Stimulated activated CD8-positive, alpha-beta memory T cell treated with anti-CD3 and anti-CD28 coated beads, Interleukin-15, amount 100 ng/mL, for 1 hour (primary cell): ENCODE measurements at places on chromosomes 16 and 17.
A peak's percentile ranks its signal among the peaks of the same experiment; 100 is the strongest.

GRCh38 chr17:55673743-55674506 is 48.7 kb downstream of the TMEM100 start:
- no peak for DNase-seq

DNA sequence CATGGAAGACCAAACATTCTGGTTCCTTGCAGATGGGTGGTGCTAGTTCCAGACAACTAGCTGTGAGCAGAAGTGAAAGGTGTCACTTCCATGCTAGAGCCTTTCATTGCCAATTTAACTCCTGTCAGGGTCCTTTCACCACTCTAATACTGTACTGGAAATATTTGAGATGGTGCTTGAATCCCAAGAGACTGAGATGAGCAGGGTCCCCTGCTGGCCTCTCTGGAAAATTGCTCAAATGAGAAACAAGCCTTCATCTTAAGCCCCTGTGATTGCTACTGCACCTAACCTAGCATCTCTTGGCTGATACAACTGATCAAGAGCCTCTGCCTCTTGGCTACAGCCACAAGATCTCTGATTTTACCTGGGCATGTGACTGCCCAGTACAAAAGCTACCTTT is 7.4 kb upstream of the VAC14 start:
- DNase-seq = no peak

GRCh38 chr16:11105038-11105903 is 150.7 kb downstream of the SOCS1 start:
- no peak for DNase-seq

DNA sequence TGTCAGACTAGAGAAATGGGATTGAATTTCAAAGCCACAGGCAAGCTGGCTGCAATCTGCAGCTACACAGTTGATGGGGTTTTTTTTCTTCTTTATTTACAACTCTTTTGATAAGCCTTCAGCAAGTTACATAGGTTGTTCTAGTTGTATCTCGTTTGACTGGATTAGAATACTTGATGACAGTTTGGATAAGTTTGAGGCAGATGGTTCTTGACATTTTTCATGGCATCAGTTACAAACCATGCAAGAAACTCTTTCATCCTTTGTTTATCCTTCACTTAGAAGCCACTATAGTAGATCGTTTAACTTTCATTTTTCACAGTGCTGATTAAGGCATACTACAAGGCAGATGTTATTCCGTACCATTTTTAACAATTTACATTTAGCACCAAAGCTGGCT is 238.9 kb downstream of the TOX3 start:
- DNase-seq = no peak

DNA sequence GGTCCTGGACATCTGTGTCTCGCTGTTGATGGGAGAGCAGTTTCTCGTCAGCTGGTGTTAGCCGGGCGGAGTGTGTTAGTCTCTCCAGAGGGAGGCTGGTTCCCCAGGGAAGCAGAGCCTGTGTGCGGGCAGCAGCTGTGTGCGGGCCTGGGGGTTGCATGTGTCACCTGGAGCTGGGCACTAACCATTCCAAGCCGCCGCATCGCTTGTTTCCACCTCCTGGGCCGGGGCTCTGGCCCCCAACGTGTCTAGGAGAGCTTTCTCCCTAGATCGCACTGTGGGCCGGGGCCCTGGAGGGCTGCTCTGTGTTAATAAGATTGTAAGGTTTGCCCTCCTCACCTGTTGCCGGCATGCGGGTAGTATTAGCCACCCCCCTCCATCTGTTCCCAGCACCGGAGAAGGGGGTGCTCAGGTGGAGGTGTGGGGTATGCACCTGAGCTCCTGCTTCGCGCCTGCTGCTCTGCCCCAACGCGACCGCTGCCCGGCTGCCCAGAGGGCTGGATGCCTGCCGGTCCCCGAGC is 17.9 kb downstream of the GAA start:
- no peak for DNase-seq

DNA sequence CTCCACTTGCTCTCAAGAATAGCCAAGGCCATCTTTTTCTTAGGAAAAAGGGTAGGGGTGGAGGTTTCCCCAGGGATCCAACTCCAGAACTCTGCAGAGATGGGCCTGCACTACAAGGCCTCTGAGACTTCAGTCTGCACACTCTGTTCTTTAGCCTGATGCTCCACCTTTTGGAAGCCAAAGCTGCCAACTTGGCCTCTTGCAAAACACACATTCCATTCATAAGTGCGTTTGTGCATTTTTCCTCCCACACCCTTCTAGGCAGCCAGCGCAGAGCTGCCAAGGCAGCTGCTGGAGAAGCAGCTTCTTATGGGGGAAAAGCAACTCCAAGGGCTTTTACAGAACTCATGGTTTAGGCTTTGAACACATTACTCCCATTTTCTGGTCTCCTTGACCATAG is 45.3 kb downstream of the REXO5 start:
- DNase-seq = no peak

- no peak for DNase-seq
These were observed 38.8 kb downstream of the EFCAB5 start for GRCh38 chr17:29980261-29980660.

DNA sequence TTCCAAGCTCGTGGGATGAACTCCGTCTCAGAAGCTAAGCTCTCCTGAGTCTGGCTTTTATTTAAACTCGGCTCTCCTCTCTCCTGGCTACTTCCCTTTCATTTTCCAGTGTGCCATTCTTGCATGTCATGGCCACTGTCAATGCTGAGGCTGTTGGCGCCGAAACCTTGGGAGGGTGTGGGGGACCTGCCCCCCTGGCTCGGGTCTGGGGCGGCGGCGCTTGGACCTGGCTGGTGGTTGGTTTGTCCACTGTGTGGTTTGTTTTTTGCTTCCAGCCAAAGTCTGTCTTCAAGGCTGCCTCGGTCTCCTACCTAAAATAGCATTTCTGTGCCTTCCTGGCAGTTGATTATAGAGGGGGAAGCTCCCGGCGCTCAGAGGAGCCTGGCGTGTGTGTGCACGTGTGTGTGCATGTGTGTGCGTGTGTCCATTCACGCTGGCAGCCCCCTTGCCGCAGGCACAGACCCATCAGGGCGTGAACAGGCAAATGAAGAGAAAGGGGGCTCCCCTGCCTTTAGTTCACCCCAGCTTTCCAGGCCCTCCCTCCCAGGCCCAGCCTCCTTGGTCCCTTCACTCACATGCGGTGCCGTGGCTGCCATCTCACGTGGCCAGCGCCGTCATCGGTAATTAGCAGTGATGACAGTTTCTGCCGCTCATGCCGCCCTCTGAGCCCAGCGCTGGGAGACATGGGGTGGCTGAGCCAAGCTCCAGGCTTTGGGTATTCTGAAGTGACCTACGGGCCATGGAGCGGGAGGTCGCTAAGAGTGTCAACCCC is 179.9 kb downstream of the SEC14L1 start:
- no peak for DNase-seq

DNA sequence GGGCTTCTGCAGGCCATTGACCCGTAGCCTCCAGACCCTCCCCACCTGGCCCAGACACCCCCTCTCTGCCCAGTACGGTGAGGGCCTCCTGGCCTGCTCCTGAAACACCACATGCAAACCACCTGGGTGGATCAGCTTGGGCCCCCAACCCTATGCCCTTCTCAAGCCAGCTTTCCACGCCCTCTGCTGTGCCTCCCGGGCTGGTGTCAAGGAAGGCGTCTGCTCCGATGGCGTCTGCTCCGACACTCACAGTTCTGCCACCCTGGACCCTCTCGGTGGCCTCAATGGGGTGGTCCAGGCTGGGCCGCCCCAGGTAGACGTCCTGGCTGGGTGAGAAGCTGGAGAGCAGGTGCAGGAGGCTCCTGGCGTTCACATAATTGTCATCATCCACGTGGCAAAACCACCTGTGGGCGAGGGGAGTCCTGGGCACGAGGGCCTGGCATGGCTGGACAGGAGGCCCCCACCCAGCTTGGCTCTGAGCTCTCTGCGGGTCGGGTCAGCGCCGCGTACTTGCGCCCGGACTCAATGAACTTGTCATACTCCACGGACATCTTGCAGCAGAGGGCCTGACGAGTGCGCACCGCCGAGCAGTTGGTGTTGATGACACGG is 1.4 kb downstream of the RFNG start:
- DNase-seq = no peak

DNA sequence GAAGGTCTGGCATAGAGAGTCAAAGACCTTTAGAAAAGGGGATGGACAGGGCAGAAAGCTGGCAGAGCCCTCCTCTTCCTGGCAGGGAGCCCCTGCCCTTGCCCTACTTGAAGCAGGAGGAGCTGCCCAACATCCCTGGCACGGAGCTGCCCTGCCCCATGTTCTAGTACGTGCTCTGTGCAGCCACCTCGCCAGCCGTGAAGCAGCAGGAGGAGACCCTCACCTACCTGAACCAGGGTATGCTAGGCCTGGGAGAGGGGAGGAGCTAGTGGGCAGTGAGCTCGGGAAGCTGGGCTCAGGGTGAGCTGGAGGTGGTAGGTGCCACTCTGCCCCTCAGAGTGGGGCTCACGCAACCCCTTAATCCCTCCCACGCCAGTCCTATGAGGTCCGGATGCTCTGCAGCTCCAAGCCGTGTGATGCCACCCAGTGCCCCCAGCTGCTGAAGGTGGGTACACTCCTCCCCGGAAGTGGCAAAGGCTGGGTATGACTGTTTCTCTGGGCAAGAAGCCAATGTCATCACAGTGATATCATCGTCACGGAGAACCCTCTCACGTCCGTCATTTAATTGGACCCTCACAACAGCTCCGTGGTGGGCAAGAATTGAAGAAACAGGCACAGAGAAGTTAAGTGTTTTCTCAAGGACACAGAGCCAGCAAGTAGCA is 12.7 kb upstream of the STAC2 start:
- DNase-seq = peak; percentile 55

DNA sequence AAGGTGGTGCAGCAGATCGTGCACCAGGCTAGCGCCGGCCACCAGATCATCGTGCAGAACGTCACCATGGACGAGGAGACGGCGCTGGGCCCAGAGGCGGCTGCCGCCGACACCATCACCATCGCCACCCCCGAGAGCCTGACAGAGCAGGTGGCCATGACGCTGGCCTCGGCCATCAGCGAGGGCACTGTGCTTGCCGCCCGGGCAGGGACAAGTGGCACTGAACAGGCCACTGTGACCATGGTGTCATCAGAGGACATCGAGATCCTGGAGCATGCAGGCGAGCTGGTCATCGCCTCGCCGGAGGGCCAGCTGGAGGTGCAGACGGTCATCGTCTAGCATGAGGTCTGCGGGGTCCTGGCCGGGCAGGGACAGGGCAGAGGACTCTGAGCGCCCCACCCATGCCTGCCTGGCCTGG is 1.0 kb upstream of the DNASE1L2 start:
- no peak for DNase-seq

DNA sequence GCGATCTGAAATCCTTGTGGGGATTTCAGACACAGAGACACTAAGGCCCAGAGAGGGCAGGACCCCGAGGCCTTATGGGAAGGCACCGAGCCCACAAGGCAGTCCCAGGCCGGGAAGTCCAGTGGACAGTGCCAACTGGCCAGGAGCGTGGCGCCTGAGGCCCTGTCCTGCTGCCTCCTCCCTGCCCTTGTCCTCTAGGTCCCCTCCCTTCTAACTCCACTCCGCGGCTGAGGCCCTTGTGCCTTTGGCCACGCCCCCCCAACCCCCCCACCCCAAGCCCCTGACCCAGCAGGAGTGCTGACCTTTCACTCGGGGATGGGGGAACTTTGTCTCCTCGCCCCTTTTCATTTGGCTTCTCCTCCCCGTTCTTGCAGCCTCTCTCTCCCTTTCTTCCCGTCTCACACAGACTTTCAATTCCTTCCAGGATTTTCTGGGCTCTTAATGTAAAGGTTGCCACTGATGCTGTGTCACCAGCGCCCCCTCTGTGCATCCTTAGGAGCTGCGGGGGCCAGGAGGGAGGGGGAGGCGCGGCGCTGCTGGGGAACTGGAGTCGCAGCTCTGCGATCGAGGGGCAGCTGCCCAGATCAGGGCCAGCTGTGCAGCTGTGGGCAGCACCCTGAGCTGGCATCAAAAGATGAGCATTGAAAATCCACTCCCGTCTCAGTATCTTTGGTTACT is 29.1 kb downstream of the CRHR1 start:
- no peak for DNase-seq

DNA sequence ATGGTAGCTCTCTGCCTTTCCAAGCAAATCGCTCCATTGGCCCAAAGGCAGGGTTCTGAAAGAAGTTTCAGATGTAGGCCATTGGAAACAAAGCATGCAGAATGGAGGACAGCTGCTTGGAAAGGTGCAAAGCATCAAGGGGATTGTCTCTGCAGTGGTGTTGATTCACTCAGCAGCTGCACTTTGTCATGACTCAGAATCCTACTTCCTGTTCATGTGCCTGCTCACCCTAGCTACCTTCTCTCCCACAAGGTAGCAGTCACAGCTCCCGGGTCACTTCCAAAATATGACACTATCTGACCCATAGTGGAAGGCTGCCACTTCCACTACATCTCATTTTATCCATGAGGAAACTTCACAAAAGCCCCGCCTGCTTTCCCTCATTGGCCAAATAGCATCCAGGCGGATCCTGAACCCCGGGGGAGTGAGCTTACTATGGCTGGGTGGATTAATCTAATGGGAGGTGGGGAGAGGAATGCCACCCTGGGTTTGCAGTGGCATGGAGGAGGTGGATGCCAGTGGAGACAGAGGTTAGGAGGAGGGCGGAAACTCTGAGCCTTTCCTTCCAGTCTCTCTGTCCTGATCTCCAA is 74.7 kb upstream of the NKD1 start:
- no peak for DNase-seq

DNA sequence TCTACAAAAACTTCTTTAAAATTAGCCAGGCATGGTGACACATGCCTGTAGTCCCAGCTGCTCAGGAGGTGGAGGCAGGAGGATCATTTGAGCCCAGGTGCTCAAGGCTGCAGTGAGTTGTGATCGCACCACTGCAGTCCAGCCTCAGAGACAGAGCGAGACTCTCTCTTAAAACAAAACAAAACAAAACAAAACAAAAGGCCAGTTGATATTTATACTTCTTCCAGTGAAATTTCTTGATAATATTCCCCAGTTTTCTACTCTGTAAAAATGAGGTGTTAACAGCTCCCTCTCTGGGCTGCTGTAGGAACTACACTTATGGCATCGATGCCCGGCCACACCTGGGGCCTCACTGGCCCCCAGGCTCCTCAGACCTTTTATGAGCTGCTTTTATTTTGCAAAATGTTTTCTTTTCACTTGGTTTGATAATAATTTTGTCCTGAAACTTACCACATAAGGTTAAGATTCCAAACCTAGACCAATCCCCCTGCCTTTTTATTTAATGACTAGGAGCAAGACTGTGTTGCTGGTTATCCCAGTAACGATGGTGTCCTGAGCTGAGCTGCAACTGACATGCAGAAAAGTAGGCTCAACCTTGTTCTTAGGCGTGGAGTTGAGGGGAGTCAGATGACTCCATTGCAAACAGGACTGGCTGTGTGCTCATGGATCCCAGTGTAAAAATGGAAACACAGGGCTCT is 17.6 kb downstream of the MAPK8IP3 start:
- peak; percentile 26 for DNase-seq

- no peak for DNase-seq
These were observed 314.7 kb downstream of the KCNJ2 start for GRCh38 chr17:70484050-70484449.
